Activated CD4-positive, alpha-beta T cell treated with anti-CD3 and anti-CD28 coated beads for 24 hours (primary cell): ENCODE measurements at places on chromosomes 1 and 21.

GRCh38 chr1:212470059-212470458 lies 37.3 kb downstream of the NENF start:
- no peak for DNase-seq

DNA sequence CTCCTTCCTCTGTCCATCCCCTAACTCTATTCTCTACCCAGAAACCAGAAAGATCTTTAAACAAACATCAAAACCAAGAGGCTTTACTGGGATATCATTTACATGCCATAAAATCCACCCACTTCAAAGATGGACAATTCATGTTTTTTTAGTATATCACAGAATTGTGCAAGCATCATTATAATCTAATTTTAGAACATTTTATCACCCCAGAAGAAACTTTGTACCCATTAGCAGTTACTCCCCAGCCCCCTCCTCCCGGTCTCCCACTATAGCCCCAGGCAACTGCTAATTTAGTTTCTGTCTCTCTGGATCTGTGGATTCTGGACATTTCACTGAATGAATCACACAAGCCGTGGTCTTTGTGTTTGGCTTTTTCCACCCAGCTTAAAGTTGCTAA lies 4.8 kb upstream of the SELENON start:
- DNase-seq: no peak

- no peak for DNase-seq
Observed at GRCh38 chr1:7300893-7301663, 470.0 kb upstream of the VAMP3 start.

- no peak for DNase-seq
Observed at GRCh38 chr21:29810871-29811270, 128.9 kb downstream of the GRIK1 start.

DNA sequence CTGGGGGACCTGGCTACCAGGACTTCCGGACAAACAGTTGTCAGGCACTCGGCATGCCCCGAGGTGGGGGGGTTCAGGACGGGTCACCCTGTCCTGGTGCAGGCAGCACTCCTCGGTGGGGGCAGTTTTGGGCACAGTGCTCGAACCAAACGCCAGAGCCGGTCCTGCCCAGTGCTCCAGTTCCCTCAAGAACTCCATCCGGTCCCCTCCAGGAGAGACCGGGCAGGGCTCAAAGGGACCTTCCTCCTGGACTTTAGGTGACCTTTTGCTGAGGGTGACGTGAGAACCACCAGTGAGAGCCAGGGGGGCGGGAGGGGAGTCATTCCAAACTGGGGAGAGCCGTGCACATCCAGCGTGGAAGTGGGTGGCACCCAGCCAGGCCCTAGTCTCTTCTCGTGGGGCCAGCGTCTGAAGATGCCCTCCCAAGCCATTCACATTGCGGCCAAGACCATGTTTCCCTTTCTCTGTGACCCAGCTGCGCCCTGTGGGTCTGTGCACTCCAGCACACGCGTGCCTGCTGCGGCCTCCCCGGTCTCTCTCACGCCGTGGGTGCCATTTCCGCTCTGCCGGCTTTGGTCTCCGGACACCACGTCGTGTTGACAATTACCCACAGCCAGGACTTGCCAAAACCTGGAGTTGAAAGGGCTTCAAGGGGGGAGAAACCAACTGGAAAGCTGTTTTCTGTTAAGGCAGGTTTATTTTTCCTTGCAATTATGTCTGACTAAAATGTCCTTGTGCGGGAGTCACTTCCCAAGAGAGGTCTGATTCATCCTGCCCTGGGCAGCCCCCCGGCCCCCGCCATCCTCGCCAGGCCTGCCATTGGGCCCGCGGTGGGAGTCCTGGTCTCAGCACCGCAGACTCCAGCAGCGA lies 178.8 kb upstream of the ARHGEF16 start:
- DNase-seq: no peak
